Iris pigment epithelial cell (primary cell): ENCODE measurements at places on chromosomes 13 and 19.
A peak's percentile ranks its signal among the peaks of the same experiment; 100 is the strongest.

DNA sequence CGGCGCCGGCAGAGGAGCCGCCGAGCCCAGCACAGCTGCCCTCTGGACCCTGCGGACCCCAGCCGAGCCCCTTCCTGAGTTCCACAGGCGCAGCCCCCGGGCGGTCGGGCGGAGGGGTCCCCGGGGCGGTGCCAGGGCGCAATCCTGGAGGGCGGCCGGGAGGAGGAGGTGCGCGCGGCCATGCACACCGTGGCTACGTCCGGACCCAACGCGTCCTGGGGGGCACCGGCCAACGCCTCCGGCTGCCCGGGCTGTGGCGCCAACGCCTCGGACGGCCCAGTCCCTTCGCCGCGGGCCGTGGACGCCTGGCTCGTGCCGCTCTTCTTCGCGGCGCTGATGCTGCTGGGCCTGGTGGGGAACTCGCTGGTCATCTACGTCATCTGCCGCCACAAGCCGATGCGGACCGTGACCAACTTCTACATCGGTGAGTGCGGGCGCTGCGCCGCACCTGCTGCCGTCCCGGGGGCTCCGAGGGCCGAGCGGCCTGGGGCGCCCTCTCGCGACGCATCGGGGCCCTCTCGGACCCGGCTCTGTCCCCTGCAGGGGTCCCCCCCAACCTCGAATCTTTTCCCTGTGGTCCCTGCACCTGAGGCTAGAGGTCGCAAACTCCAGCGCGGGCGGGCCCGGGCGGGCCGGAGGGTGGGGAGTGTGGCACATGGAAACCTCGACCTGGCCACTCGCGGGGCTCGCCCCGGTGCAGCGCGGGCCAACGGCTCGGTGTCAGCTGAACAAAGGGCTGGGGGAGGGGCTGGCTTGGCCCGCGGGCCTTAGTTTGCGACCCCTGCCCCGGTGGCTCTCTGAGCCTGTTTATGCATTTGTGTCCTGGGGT is at the start of gene KISS1R:
KISS1R (plus strand) TSS at position 11 of the 829 bp plus-strand sequence; CDS start at position 181, 170 bp downstream.
- no peak for DNase-seq

- peak; percentile 25 for DNase-seq
These were observed 61.8 kb downstream of the ZNF136 start for GRCh38 chr19:12224676-12225075.

DNA sequence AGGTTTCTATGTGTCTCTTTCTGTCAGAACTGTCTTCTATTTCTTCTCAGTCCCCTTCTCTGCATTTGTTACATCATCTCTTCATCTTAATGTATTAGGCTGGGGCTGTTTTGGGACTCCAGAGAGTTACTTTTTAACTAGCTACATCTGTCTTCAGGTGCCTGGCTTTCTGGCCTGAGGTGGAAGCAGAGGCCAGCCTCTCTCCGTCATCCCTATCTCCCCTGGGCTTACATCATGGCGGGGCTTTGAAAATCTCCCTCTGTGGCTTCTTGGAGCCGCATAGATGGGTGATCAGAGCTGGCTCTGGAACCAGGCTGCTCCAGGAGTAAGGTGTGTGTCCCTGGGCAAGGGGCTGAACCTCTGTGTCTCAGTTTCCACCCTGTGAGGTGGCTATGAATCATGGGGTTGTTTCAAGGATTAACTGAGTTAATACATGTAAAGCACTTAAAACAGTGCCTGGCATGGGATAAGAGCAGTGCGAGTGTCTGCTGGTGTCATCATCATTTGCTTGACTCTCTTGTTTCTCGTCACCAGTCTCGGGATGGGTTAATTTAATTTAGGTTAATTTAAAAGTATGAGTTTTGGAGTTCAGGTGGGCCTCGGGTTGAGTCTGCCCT is 2.0 kb downstream of the EPN1 start:
- peak; percentile 9 for DNase-seq

- DNase-seq: no peak
These were observed 75.7 kb upstream of the ZNF91 start for GRCh38 chr19:23470873-23471545.

DNA sequence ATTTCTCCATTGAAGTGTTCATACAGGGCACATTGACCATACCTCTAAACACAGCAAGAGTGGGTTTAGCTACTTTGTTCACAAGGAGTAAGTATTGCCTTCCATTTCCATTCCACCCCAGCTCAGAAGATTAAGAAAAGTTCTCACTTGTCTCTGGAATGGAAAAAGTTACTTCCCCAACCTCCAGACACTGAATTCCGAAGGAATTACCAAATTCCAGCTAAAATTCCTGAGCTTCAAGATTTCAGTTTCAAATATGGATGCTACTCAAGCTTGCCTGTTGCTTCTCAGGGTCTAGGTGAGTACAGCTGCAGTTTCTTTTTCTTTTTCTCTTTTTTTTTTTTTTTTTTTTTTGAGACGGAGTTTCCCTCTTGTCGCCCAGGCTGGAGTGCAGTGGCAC is 33.6 kb downstream of the TEX26 start:
- no peak for DNase-seq

DNA sequence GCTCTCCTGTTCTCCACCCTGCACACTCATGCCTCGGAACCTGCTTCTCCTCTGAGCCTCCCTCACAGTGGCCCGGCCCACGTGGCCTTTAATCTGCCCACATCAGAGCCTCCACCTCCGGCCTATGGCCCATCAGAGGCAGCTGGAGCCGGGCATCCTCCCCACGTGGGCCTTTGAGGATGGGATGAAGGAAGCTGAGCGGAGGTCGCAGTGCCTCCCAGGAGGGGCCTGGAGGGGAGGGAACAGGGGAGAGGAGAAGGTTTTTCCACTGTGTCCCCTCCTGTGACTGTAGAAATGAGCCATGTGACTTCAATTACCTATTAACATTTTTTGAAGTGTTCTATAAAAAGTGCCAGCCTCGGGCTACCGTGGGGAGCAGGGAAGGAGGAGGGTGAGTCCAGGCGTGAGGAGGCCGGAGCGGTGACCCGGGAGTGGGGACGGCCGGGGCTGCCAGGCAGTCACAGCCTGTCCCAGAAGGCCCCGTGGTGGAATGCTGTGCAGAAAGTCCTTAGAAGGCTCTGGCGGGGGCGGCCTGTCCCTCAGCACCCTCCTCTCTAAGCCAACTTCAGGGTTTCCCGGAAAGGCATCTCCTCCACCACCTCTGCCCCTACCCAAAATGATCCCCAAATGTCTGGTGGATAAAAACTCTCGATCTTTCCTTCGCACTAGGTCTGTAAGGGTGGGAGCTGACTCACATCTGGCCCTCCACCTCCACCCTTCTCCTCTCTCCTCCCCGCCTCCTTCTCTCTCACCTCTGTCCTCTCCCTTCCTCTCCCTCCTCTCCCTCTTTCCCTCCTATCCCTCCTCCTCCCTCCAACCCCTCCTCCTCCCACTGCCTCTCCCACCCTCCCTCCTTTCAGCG is 24.8 kb upstream of the SLC1A5 start:
- no peak for DNase-seq

- DNase-seq: no peak
These were observed 27.4 kb downstream of the STARD13 start for GRCh38 chr13:33257841-33258807.

- no peak for DNase-seq
These were observed 117.0 kb upstream of the SOX21 start for GRCh38 chr13:94829185-94829836.

GRCh38 chr13:33471204-33471603 is 185.6 kb upstream of the STARD13 start:
- DNase-seq: peak; percentile 57

DNA sequence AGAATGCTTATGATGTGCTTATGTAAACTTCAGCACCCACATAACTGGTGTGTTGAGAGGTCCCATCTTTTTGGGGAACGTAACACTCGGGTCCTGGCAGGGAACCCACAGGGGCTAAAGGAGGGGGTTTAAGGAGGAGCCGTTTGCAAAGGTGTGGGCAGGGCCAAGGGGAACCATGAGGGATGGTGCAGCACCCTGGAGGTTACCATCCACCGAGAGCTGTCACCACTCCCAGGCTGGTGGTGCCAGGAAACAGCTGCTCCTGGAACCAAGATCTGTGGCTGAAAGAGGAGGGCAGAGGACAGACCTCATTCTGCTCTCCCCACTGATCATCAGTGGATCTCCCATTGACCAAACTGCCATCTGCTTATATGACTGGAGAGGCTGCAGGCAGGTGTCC is 23.2 kb upstream of the CYP4F8 start:
- DNase-seq: no peak

GRCh38 chr13:30257468-30258099 is 49.8 kb downstream of the KATNAL1 start:
- DNase-seq: no peak

- DNase-seq: no peak
These were observed 249.5 kb upstream of the STARD13 start for GRCh38 chr13:33535061-33535460.

DNA sequence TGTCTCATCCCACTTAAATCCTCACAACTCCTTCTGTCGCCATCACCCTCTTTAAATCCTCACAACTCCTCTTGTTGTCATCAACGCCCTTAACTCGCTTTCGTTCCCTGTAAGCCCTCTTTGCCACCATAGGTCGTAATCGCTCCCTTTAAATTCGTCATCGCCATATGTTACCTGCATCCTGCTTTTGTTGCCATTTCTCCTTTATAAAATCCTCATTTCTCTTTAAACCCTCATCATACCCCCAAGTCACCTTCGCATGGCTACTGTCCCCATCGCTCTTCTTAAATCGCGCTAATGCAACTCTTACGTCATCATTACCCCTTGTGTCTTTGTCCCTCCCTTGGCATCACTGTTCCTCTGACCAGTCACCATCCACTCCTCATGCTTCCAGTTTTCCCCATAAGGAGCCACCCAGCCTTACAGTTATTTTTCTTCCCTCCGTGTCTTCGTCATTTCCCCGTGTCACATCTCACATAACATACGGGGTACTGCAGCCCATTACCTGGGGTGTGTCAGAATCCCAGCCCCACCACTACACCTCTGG is 539 bp downstream of the PLD3 start:
- peak; percentile 42 for DNase-seq

- no peak for DNase-seq
These were observed 11.9 kb downstream of the GADD45B start for GRCh38 chr19:2487842-2488241.

GRCh38 chr13:112868308-112868707 is 100.7 kb upstream of the MCF2L start:
- DNase-seq: no peak

DNA sequence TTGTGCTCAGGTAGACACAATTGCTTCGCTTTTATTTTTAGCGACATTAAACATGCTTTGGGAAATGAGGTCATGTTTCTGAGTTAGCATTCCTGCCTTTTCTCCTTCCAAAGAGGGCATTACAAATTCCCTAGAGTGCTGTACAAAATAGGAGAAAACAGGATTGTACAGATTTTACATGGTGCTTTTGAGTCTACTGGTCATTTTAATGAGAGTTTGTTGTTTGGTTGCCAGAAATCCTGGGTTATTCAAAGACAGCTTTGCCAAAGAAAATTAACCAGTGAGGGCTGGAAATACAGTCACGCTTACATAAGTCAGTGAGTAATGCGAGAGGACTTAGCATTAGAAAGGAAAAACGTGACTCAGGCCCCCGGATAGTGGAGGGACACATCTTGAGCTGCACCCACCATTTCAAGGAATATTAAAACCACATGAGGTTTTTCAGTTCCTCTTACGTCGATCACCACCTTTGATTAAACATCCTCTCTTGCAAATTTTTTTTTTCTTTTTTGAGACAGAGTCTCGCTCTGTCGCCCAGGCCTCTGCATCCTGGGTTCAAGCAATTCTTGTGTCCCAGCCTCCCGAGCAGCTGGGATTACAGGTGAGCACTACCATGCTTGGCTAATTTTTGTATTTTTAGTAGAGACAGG is 55.4 kb downstream of the SACS start:
- DNase-seq: peak; percentile 96

GRCh38 chr13:113148407-113148806 is 10.0 kb upstream of the PROZ start:
- DNase-seq: no peak

- DNase-seq: no peak
These were observed 570.5 kb downstream of the SLITRK6 start for GRCh38 chr13:85228692-85229091.

GRCh38 chr19:46133101-46133627 is 8.7 kb upstream of the IGFL3 start:
- peak; percentile 96 for DNase-seq

GRCh38 chr13:95032121-95032520 is 269.1 kb downstream of the ABCC4 start:
- no peak for DNase-seq

- DNase-seq: no peak
These were observed 239.1 kb upstream of the HTR2A start for GRCh38 chr13:47135800-47136503.
